ENCODE measurements at places on chromosomes 2 and 18.

- DNase-seq, result no peak
Observed at GRCh38 chr2:71811157-71811556, 336.5 kb downstream of the CYP26B1 start.

- no peak for DNase-seq
Observed at GRCh38 chr18:56285387-56286065, 352.9 kb downstream of the TXNL1 start.

GRCh38 chr2:217900010-217900779 is 102.6 kb downstream of the TNS1 start:
- DNase-seq, result no peak

DNA sequence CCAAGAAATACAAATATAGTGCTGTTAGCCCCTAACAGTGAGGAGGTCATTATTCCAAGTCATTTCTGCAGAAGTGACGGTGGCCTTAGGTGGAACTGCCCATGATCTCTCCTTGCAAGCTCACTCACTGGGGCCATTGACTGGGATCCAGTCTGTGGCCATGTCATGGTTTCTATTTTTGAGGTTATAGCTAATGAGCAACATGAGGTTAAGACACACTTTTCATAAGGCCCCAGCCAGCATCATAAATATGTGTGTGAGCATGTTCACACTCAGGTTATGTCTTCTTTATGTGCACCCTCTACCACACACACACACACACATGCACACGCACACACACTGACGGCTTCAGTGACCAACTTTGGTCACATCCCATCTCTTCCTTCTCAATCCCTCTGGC is 484 bp downstream of the AFF3 start:
- DNase-seq, result no peak

DNA sequence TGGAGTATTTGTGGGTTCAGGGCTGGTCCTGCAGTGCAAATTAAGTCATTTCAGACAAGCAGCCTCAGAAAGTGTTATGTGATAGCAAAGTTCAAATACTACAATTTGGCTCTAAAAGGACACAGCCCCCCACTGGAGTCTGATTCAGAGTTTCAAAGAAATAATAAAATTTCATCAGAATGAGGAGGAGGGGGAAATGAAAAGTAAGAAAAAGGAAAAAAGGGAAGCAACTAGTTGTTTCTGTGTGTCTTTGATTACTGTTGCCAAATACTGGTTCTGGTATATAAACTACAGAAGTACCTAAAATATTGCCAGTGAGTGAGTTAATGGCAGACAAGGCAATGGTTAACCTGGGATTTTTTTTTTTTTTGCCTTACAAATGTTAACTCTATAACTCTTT is 773.9 kb downstream of the BCL11A start:
- DNase-seq, result no peak

DNA sequence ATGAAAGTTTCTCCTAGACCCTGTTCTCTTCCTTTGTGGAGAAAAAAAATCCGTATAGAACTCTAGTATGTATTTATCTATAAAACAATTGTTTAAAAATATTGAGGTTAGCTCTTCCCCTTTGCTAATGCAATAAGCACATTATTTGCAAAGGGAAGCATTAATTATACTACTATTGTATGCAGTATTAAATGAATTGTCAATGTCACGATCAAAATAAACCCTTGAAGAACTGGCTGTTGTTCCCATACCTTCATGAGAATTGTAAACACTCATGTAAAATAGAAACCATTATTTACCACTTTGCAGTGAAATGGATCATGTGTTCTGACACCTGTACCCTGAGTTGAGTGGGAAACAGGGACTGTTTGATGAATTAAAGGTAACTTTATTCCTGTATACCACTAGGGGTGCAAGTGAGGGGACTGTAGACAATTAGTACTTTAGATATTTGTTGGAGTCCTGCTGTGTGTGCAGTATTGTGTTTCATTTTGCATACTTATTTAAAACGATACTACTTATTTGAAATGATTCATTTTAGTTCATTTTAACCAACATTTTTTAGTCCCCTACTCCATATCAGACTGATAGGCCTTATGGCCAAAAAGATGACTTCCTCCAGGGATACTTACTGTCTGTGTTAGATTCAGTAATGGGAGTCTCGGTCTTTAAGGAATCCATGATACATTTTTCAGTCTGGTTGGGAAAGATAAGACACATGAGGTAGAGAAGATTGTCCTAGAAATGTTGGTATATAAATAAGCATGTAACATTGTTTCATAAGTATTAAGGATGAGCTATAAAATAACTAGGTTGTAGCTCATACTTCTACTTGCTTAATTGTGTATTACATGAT is 7.9 kb downstream of the PKP4 start:
- no peak for DNase-seq

GRCh38 chr2:192195548-192196418 is 1.1 kb upstream of the TMEFF2 start:
- DNase-seq, result no peak

DNA sequence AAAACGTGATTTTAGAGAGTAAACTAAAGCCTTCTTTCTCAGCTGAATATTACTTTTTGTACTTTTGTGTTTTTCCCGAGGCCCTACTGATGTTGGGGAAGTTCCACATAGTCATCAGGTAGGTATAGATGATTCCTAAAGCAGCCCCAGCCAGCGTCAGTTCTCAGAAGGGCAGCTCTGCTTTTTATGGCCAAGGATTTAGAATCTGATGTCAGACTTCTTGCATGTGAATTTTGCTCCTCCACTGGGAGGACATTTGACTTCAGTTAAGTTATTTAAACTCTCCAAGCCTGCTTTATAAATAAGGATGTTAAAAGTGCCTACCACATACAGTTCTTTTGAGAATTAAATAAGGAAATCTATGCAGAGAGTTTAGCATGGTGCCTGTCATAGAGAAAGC is 130.8 kb downstream of the NCKAP5 start:
- DNase-seq, result no peak

DNA sequence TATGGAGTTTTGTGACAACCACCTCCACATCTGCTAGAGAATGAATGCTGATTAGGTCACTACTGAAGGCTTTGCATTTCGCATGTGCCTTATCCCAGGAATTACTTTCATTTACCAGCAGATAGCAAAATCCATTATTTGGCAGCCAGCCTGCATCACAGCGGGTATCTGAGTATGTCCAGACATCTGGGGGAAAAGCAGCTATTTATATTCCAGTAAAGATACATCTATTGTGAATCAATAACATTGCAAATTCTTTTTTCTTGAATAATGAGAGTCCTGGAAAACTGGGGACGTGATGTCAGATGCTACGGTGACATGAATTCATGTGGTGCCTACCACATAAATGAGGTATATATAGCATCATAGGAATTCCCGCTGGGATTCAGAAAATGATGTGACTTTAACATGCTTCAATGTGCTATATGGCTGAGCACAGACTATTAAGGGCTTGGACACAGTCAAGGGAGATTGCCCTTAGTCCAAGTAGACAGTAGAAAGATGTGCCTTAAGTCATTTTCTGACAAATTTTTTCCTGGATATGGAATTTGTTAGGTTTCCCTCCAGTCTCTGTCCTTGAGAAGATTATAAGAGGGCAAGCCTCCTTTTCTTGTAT is 84.2 kb upstream of the CD302 start:
- DNase-seq, result no peak
